ENCODE measurements at places on chromosomes 1 and 21.
A peak's percentile ranks its signal among the peaks of the same experiment; 100 is the strongest.

DNA sequence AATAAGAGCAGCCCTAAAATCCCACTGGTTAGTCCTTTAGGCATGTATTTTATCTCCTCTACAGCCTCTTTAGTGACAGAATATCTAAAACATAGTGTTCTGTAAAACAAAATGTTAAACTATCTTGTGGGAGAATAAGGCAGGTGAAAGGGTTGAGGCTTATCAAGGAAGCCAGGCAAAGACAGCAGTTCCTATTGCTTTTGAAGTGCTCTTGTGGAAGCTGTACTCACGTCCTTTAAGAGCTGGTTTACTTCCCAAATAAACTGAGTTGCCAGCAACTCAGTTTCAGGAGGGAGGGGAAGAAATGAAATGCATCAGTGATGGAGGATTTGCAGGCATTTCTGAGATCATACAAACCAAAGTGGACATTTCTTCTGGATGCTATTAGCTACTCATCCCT lies 529.6 kb upstream of the ZRANB2 start:
- no peak for DNase-seq

GRCh38 chr1:103056423-103056822 lies 51.9 kb downstream of the COL11A1 start:
- no peak for DNase-seq

DNA sequence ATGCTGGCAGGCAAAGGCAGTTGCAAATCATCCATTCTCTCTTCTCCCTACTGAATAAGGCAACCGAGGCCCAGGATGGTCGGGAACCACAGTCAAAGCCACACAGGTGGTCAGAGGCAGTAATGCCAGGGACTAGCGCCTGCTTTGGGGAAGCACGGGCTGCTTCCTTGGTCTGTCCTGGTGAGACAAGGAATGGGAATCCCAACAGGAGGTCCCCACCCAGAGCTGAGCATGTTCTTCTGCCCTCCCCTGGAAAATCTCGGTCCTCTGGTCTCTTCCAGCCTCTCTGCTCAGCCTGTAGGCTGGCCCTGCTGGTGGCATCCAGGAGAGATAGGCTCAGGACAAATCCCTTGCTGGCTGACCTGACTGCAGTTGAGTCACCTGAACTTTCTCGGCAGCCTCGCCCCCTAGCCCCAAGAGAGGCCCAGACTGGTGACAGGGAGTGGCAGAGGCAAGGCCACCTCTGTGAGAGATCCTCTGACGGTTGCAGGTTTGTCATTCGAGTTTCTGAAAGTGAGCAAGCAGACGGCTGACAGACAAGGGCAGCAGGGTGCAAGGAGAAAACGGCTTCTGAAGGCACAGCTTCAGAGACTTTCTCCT lies 5.8 kb downstream of the OLIG1 start:
- no peak for DNase-seq

GRCh38 chr1:98781906-98782305 lies 120.4 kb downstream of the SNX7 start:
- DNase-seq: no peak

- peak; percentile 75 for DNase-seq
These were observed 101.8 kb downstream of the NFIA start for GRCh38 chr1:61184040-61184713.
